ENCODE measurements at places on chromosomes 4 and X. TPM values are rescaled to one million over a fixed set of nuclear protein-coding genes. Genes with fewer than 3 reads are reported as not detected.

The PAGE4 gene
- total RNA-seq: not detected

- H3K4me1 ChIP-seq: peaks cover 5% of the 10 kb centered on the region
- H3K27ac ChIP-seq: no peak overlapping the region
- no peak overlapping the region for H3K4me3 ChIP-seq
- DNase-seq: no peak
- no peaks in the 10 kb centered on the region for H3K36me3 ChIP-seq
These were observed 533.9 kb downstream of the FSTL5 start for GRCh38 chr4:161629694-161630441.

- no peak for DNase-seq
- H3K27ac ChIP-seq: no peak overlapping the region
- H3K36me3 ChIP-seq: no peaks in the 10 kb centered on the region
These were observed 67.5 kb upstream of the CXCL13 start for GRCh38 chr4:77538144-77538543.

The IL13RA1 gene
- total RNA-seq: 30.8 TPM

- DNase-seq: no peak
- no peak overlapping the region for H3K4me3 ChIP-seq
- H3K36me3 ChIP-seq: peaks cover 4% of the 10 kb centered on the region
- H3K27ac ChIP-seq: no peak overlapping the region
These were observed 33.7 kb downstream of the METAP1 start for GRCh38 chr4:99029018-99029735.

The PITX2 gene
- 5.3 TPM for total RNA-seq

The DNAAF6 gene
- total RNA-seq: not detected

DNA sequence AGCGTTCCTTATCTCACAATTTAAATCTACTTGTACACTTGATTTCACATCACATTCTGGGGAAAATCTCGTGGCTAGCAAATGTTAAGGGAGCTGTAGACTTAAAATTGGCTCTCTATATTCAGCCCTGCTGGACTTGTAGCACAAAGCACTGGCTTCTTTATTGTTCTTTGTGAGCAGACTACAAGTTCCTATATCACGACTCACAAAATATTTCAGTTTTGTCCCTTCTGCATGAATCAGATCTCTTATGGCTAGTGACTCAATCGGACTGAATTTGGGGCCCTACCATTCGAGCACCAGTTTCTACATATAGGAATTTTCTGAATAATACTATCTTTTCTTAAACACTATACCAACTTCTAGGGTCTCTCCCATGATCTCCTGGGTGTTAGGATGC, 390.1 kb downstream of the ADAM29 start:
- H3K27me3 ChIP-seq: no peaks in the 10 kb centered on the region
- no peaks in the 10 kb centered on the region for H3K36me3 ChIP-seq
- no peak overlapping the region for H3K4me3 ChIP-seq
- H3K4me1 ChIP-seq: no peaks in the 10 kb centered on the region

The HHIP gene
- total RNA-seq: 0.22 TPM

The USP26 gene
- total RNA-seq: not detected

DNA sequence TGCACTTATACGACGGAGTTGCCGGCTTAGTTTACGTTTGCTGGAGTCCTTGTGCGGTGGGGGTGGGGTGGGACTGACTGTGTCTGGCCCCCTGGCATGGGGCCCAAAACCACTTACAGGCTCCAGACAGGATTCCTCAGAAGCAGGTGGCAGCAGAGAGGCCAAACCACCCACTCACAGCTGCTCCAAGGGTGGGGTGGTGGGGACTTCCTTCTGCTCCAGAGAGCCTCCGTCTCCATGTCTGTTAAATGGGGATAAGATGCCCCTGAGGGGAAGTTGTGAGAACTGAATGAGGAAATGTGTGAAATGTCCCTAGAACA, 36.7 kb downstream of the PSAPL1 start:
- peaks cover 12% of the 10 kb centered on the region for H3K4me1 ChIP-seq
- H3K27ac ChIP-seq: no peak overlapping the region
- H3K27me3 ChIP-seq: peaks cover 39% of the 10 kb centered on the region
- no peak for DNase-seq
- no peaks in the 10 kb centered on the region for H3K36me3 ChIP-seq
- H3K4me3 ChIP-seq: no peak overlapping the region

The FMR1NB gene
- not detected for total RNA-seq

DNA sequence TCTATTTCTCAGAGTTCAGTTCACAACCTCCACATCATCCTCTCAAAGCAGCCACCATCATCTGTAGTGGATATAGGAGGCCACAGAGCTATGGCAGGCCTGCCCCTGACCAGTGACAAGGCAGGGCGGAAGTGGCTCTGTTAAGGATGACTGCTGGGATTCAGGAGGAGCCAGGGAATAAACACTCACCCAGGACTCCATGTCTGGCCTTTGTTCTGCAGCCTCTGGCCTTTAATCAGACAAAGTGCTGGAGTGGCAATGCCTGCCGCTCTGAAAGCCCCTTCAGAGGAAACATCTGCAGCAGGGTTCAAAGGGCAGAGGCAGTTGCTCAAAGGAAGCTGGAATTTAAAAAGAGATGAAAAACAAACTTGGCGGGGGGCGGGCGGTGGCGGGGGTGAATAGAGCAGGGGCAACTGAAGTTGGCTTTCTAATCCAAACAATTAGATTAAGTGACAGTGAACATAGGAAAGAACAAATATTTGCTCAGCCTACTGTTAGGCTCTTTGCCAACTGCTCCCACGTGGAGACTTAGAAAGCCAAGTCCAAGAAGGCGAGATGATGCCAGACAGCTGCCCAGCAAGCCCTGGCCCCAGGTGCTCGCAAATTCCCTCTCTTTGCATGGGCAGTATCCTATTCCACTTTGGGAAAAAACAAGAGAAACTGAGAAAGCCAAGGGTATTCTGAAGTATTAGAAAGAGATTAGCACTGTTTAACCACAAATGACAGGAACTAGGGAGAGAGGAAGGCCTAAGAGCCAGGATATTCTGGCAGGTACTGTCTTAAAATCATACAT, 5.5 kb downstream of the MPP1 start:
- no peak for DNase-seq
- H3K36me3 ChIP-seq: peaks cover 1% of the 10 kb centered on the region
- no peak overlapping the region for H3K4me3 ChIP-seq
- peaks cover 16% of the 10 kb centered on the region for H3K4me1 ChIP-seq

The CLNK gene
- not detected for total RNA-seq

Data from progenitor cell of endocrine pancreas (in vitro differentiated cells).